Airway epithelial cell (primary cell): ENCODE measurements at places on chromosomes 6 and 20. TPM values are rescaled to one million over a fixed set of nuclear protein-coding genes. Genes with fewer than 3 reads are reported as not detected.

Gene RHAG
- not detected in 2 replicates for total RNA-seq

Gene IRF4
- not detected in 2 replicates for total RNA-seq

Gene RAB44
- total RNA-seq: 0.07 and 0.19 TPM in 2 replicates

Gene ULBP1
- 0.05 and 0.28 TPM in 2 replicates for total RNA-seq

Gene GABRR1
- total RNA-seq: not detected in 2 replicates

Gene RIPOR3
- total RNA-seq: 0.05 and 0.56 TPM in 2 replicates

Gene ZFP57
- total RNA-seq: 0.42 and 1.3 TPM in 2 replicates

Gene OOEP
- not detected in 2 replicates for total RNA-seq

Gene ISM1
- total RNA-seq: 0.28 TPM in 1 of 2 replicates, not detected in the other

Gene MYL9
- 4.8 and 5.4 TPM in 2 replicates for total RNA-seq

Gene FAM83C
- 1.2 and 3.2 TPM in 2 replicates for total RNA-seq

Gene RIMS1
- total RNA-seq: 0.35 TPM in 1 of 2 replicates, not detected in the other

Gene DEFB132
- total RNA-seq: not detected in 2 replicates

Gene GPR63
- 0.51 and 0.78 TPM in 2 replicates for total RNA-seq

Gene BHLHE23
- total RNA-seq: not detected in 2 replicates

Gene TGM3
- 0.14 and 0.35 TPM in 2 replicates for total RNA-seq

Gene CYP39A1
- 1.8 and 2.4 TPM in 2 replicates for total RNA-seq

Gene NHLRC1
- 1.8 and 3.9 TPM in 2 replicates for total RNA-seq

Gene NKX2-2
- not detected in 2 replicates for total RNA-seq

Gene ABHD16B
- total RNA-seq: not detected in 2 replicates

Gene NPBWR2
- total RNA-seq: not detected in 2 replicates

Gene TRIM10
- not detected in 2 replicates for total RNA-seq

Gene SLC52A3
- total RNA-seq: 0.42 and 0.71 TPM in 2 replicates

Gene VGLL2
- total RNA-seq: not detected in 2 replicates

Gene TAGAP
- total RNA-seq: 0.07 and 0.42 TPM in 2 replicates

Gene SYCP2L
- total RNA-seq: 0.33 and 0.35 TPM in 2 replicates

Gene LY6G6F
- not detected in 2 replicates for total RNA-seq

Gene RGL2
- 50.0 and 58.6 TPM in 2 replicates for total RNA-seq

Gene LY6G6D
- total RNA-seq: not detected in 2 replicates

Gene HDGFL1
- not detected in 2 replicates for total RNA-seq
